ENCODE measurements at places on chromosomes 6 and 20. TPM values are rescaled to one million over a fixed set of nuclear protein-coding genes. Genes with fewer than 3 reads are reported as not detected.

MUC21 gene
- total RNA-seq: not detected

JPH2 gene
- total RNA-seq: 3.0 TPM

FITM2 gene
- total RNA-seq: 8.7 TPM

BMP5 gene
- total RNA-seq: not detected

LY86 gene
- not detected for total RNA-seq

SLC17A3 gene
- total RNA-seq: not detected

GPLD1 gene
- total RNA-seq: 0.87 TPM

OVOL2 gene
- not detected for total RNA-seq

TRAPPC3L gene
- total RNA-seq: not detected

WFDC10B gene
- not detected for total RNA-seq

HTR1B gene
- total RNA-seq: not detected

FOXO3 gene
- total RNA-seq: 34.6 TPM

VSX1 gene
- not detected for total RNA-seq

SIRPA gene
- total RNA-seq: 11.5 TPM

SYNDIG1 gene
- total RNA-seq: 0.33 TPM

FOXA2 gene
- total RNA-seq: 1.00 TPM

COL20A1 gene
- not detected for total RNA-seq

HLA-DOB gene
- 0.12 TPM for total RNA-seq

RPP21 gene
- 30.0 TPM for total RNA-seq

LHFPL5 gene
- not detected for total RNA-seq

PNLDC1 gene
- not detected for total RNA-seq

HTR1E gene
- under 0.01 TPM for total RNA-seq

BMP7 gene
- total RNA-seq: not detected

PPP1R3G gene
- 2.9 TPM for total RNA-seq

DTNBP1 gene
- 7.6 TPM for total RNA-seq

KIAA1586 gene
- 18.5 TPM for total RNA-seq

VGLL2 gene
- not detected for total RNA-seq

GSTA4 gene
- total RNA-seq: 31.0 TPM

SAMD5 gene
- 0.44 TPM for total RNA-seq

CLPSL1 gene
- not detected for total RNA-seq

CNR1 gene
- total RNA-seq: not detected

ATP6V1G2 gene
- 2.0 TPM for total RNA-seq

STMND1 gene
- total RNA-seq: not detected

FAM217A gene
- not detected for total RNA-seq

LGSN gene
- not detected for total RNA-seq

MOXD1 gene
- total RNA-seq: 44.4 TPM

NKAPL gene
- 1.9 TPM for total RNA-seq

GHRH gene
- not detected for total RNA-seq

EDN1 gene
- 1.3 TPM for total RNA-seq

SRSF12 gene
- total RNA-seq: 0.11 TPM

CST7 gene
- total RNA-seq: 0.37 TPM

MYCT1 gene
- under 0.01 TPM for total RNA-seq

CGA gene
- not detected for total RNA-seq

SRXN1 gene
- total RNA-seq: 112 TPM

CGAS gene
- 7.4 TPM for total RNA-seq

NFATC2 gene
- total RNA-seq: not detected

PDE10A gene
- total RNA-seq: 2.3 TPM

PDCD2 gene
- 58.4 TPM for total RNA-seq

Data from uterine smooth muscle cell (primary cell).